ENCODE measurements at places on chromosomes 4 and X.

- no peak for DNase-seq
Measured at GRCh38 chr4:20840648-20841190, 140.5 kb downstream of the PACRGL start.

GRCh38 chr4:169121861-169122382 lies 111.9 kb upstream of the CBR4 start:
- DNase-seq, result no peak

GRCh38 chr4:188299161-188299560 lies 159.9 kb downstream of the TRIML1 start:
- no peak for DNase-seq

- no peak for DNase-seq
Measured at GRCh38 chr4:6625256-6625655, 15.2 kb upstream of the MRFAP1 start.

DNA sequence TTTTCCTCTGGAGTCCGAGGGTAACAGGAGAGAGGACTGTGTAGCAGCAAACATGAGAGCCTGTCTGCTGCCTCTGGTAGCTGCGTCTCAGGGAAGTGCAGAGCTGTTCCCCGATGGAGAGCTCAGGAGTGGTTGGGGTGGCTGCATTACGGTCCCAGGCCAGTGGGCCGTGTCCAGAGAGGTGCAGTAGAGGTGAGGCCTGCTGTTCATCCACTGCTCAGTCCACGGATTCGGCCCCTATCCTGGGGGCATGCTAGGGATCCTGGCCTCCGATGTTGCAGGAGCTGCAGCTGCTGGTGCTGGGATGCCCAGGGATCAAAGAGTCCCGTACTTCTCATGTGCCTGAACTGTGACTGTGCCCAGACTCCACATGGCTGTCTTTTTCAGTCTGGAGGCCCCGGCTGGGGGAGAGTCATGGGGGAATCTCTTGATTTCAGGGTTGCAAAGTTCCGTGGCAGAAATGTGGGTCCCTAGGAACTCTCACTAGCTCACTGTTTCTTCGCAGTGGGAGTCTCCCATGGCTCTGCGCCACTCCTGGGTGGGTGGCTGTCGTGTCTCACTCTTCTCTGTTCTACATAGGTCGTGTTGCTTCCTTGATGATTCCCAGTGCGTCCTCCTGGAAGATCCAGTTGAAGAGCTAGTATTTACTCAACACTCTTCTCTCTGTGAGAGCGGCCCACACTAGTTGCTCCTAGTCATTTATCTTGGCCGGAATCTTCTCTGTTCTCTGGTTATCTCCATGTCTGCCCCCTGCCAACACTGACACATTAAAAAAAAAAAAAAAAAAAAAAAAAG lies 109.5 kb upstream of the CENPE start:
- no peak for DNase-seq

All from HEK293T (cell line).